ENCODE measurements at places on chromosomes 2 and 18.

DNA sequence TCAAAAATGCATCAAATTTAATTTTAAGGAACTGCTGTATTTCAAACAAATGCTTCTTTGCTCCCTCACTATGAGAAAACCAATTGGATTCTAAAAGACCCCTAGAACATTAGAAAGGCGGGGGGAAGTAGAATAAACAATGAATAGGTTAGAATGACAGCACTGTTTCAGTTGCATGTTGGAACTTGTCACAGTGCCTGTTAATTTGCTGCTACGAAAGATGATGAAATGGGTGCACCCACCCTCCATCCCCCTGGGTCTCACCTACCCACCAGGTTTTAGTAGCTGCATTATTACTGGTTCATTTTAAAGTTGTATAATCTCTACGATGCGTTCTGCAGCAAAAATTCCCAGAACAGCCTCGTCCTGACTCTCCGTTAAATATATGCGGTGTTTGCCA lies 193.0 kb upstream of the COPS8 start:
- no peak for DNase-seq

GRCh38 chr2:148646231-148646559 lies 1.6 kb downstream of the EPC2 start:
- no peak for DNase-seq

DNA sequence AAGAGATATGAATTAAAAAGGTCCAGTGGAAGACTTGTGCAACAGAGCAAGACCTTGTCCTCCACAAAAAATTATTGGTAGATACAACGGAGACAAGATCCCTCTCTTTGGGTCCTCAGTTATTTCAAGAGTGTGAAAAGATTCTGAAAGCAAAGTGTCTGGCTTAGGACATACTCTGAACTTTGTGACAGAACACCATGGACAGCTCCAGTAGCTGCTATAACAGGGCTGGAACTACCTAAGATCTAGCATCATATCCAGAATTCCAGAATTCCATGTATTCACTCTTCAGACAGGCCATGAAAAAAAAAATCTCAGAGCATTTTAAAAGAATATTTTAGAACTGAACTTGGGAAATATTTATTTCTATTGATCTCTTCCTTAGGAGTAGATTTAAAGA lies 74.8 kb upstream of the ZBTB14 start:
- no peak for DNase-seq

DNA sequence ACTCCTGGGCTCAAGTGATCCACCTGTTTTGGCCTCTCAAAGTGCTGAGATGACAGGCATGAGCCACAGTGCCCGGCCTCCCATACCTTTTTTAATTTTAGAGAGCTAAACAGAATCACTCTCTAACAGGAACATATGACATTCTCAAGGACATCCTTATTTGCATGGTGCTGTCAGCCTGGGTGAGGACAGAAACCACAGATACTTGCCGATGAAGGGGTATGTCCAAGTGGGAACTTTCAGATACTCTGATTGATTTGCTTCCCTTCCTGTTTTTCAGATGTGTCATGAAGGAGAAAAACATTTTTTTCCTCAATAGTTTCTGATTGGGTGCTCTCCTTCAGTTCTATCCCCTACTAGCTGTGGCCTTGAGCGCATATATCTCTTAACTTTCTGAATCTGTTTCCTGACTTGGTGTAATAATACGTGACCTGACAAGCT lies 49.6 kb downstream of the MYO3B start:
- no peak for DNase-seq

DNA sequence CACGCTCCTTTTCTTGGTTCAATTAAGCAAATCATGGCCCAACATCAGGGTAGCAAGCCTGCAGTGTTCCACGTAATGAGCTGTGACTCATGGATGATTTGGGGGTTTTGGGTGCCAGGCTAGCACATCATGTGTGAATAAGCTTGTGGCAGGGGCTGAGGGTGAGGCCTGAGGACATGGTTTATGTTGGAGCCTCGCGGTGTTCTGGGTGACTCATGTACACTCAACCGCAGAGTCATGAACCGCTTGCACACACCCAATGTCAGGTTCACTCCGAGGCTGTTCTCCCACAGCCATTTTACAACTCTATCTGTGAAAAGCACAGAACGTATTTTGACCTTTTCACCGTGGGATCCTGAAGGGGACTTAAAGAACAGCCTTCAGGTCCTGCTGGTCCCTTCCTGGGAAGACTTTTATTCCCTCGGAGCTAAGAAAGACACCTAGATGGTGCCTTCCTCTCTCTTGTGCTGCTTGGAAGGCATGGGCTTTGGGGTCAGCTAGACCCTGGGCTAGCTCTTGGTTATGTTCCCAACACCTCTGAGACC lies 139.9 kb upstream of the ZEB2 start:
- peak; percentile 39 for DNase-seq

DNA sequence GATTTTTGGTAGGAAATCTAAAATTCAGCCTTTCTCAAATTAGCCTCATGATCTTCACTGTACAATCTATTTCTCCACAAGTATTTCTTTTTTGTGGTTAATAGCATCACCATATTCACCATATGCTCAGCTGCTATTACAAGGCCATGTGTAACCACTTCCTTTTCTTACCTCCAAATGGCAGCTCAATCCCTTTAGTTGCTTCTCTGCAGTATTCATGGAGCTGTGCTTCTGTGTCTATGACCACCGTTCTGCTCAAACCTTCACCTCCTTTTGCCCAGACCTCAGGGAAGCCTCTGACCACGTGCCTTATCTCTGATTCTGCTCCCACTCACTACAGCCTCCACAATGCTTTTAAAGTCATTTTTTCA lies 126.7 kb upstream of the TMEM200C start:
- DNase-seq = no peak

- no peak for DNase-seq
Observed at GRCh38 chr2:17107871-17108270, 410.4 kb downstream of the RAD51AP2 start.

DNA sequence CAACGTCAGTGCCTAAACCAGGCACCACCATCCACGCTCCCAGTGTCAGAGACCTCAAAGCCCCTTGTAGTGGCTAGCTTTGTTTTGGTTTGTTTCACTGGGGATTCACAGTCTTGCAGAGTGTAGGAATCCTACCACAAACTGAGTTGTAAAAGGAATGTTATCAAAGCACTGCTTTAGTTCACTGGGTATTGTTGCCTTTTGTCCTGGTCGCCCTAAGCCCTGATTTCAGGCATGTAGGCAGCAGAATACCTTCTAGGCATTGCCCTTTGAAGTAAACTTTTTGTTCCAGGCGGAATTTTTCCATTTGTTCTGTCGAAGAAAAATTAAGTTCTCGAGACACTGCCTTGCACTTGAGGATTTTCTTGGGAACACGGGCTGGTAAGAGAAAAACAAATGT lies 29.4 kb downstream of the PTMA start:
- no peak for DNase-seq

GRCh38 chr2:68992933-68993332 lies 18.5 kb downstream of the GKN1 start:
- DNase-seq = no peak

DNA sequence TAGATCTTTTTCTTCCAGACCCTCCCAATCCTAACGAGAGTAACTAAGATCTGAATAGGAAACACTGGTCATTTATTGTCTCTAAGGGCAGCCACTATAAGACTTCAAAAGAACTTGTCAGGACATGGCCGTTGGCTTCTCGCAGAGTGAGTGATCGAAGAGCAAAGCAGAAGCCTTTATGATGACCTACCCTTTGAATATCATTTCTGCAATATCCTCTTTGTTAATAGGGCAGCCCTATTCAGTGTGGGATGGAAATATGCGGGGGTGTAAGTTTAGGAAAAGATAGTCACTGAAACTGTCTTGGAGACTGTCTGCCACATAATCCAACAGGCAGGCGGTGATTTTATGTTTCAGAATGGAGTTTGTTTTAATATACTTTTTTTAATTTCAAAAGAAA lies 70.9 kb downstream of the FBXO36 start:
- DNase-seq = no peak

DNA sequence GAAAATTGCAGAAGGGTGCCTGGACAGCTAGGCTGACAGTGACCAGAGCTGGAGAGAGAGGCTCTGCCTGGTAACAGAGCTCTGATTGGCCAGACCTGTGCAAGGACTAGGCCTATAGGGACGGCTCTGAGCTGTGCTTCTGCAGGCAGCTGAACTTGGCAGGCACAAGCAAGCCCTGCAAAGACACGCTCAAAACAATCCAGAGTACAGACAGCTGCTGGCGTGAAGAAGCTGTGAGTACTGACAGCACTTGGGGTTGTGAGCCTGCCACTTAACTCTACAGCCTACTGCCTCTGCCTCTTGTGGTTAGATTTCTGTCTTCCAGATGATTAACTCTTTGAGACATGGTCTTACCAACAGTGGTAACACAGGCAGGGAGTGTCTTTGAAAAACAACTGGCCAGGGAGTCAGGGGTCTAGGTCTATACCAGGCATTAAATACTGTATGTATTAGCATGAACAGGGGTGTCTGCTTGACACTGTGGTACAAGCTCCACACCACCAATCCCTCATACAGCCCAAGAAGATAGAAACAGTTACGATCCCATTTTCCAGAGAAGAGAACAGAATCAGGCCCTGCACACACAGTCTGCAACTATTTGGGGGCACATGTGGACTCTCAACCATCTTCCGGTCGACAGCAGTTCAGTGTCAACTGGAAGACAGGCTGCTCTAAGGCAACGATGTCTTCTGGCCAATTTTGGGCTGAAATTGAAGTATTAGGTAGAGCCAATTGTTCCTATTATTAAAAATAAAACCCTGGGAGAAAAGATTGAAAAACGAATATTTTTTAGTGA lies 568.4 kb downstream of the TNS1 start:
- DNase-seq = no peak

- DNase-seq = no peak
Observed at GRCh38 chr2:85449214-85449588, 30.7 kb downstream of the SH2D6 start.

DNA sequence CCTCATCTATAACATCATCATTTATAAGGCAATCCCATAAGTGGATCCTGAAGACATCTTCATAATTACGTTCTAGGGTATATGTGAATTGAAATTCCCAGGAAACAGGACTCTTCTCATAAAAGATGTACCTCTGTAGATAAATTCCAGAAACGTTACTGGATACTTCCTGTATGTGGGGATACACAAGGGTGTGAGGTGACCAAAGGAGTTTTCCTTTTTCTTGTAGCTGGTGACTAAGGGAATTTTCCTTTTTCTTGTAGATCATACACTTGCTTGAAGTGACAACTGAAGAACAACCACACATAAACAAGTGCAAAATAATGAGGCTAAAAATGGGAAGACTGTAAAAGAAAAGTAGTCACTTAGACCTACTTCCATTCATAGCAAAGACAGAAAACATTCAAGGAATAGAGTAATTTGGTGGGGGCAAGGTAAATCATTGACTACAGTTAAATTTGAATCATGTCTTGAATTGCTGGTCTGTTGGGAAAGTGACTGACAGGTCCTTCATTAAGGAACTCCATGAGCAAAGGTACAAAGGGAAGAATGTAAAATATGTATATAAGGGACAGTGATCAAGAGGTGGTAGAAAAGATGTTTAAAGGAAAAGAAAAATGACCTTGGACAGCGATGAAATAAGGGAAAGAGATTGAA lies 53.2 kb upstream of the UBE2E3 start:
- no peak for DNase-seq

All from stimulated activated CD8-positive, alpha-beta memory T cell treated with anti-CD3 and anti-CD28 coated beads, Interleukin-7, amount 100 ng/mL, for 1 hour (primary cell).